ENCODE measurements at places on chromosomes 16 and 17. TPM values are rescaled to one million over a fixed set of nuclear protein-coding genes. Genes with fewer than 3 reads are reported as not detected.

The TP53TG3 gene
- total RNA-seq, result not detected

DNA sequence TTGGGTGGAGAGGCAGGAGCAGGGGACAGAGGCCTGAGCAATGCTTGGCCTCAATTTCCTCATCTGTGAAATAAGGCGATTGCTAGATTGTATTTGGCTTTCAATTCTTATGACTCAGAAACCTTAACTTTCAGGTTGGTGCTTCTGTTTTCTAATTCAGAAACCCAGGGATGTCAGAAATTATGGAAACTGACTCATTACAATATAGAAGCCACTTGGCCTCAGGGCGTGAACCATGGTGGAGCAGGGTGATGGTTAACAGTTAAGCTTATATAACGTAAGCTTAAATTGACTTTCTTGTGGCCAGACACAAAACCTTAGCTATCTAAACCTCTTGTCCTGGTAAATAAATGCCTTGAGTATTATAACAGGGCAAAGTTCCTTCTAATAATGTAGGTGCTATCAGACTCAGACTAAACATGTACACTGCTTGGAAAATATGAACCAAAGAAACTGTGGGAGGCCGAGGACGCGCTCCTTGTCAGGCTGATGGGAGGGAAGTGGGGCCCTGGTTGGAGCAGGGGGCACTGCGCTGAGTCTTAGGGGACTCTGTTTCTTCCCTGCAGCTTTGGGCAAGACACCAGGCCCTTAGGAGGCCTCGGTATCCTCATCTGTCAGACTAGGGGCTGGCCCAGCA is 17.1 kb upstream of the SREBF1 start:
- no peak for DNase-seq

The MILR1 gene
- total RNA-seq, result 28.8 TPM

DNA sequence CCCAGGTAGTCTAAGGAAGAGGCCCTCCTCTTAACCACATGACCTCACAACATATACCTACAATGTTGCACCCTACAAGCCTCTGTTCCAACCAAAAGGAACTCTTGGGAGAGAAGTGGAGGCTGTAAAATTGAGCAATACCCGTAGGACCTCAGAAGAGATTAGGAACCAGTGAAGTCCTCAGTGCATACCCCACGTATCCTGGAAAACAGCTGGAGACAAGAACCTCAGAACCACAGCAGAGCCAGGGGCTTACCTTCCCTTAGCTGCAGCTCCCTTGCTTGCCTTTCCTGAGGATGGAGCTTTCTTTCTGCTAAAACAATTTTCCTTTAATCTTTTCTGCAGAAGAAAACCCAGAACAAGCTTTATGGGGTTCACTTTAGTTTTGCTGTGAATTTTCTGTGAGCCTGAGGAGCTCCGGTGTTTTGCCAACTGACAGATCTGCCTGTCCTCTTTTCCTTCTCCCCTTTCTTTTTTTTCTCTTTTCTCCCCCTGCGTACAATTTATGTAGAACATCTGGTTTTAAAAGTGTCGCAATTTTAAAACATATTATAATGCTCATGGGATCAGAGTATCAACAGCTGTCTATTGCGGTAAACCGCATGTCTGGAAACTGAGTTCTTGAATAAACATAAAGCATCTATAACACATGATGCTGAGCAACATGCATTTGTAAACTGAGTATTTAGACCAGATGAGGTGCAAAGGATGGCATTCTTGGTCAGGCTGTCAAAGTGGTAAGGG is 226.4 kb upstream of the MAF start:
- no peak for DNase-seq

- DNase-seq, result no peak
Measured at GRCh38 chr16:15857724-15858560, 1.1 kb upstream of the MYH11 start.

GRCh38 chr17:6134721-6135120 is 64.5 kb downstream of the WSCD1 start:
- no peak for DNase-seq

The ADAMTS18 gene
- not detected for total RNA-seq

- no peak for DNase-seq
Measured at GRCh38 chr16:54210452-54211125, 76.0 kb downstream of the IRX3 start.

GRCh38 chr16:51402785-51403184 is 251.7 kb upstream of the SALL1 start:
- DNase-seq, result no peak

The ZG16 gene
- total RNA-seq, result not detected

GRCh38 chr16:1109648-1110047 is 13.6 kb upstream of the C1QTNF8 start:
- DNase-seq, result no peak

GRCh38 chr17:60355663-60356594 is 36.0 kb downstream of the USP32 start:
- DNase-seq, result no peak

GRCh38 chr16:31513884-31514283 is 5.7 kb upstream of the RUSF1 start:
- DNase-seq, result no peak

The TBC1D26 gene
- not detected for total RNA-seq

- no peak for DNase-seq
Measured at GRCh38 chr17:3914312-3914670, 2.0 kb downstream of the P2RX1 start.

GRCh38 chr16:27816561-27816960 is 247.0 kb downstream of the GSG1L start:
- DNase-seq, result no peak

DNA sequence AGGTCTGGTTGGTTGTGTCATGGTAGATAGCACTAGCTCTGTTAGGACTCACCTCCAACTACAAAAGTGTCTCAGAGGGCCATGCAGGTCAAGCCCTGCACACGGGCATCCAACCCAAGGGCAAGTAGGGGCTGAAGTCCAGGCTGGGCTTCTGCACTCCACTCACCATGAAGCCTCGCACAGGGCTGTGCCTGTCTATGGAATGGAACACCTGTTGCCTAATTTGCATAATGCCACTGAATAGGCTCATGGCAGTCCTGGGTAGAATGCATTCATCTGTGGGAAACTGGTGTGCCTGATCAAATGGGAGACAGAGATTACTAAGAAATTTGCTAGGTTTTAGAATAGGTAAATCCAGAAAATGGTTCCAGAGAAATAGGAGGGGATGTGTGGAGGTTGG is 8.0 kb upstream of the AKAP1 start:
- DNase-seq, result no peak

All from thoracic aorta (tissue), 2 donors.